Activated CD8-positive, alpha-beta memory T cell treated with anti-CD3 and anti-CD28 coated beads for 1 hour (primary cell): ENCODE measurements at places on chromosomes 4 and X.

GRCh38 chrX:72268597-72269365 is 8.3 kb downstream of the RPS4X start:
- no peak for DNase-seq

DNA sequence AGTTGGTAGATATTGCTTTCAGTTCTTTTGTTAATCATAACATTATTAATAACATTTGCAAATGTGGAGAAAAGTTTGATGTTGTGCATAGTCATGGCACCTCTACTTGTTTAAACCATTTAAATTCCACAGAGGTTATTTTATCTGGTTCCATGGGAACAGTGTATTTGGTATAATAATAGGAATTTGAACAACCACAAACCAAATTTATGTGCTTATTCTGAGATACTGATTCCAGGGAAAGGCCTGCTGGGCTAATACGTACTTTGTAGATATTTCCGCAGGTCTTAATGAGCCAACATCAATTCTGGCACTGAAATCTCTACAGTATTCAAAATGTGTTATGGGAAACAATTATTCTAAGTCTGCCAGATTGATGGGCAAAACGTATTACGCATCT is 319.0 kb downstream of the DKK2 start:
- no peak for DNase-seq

DNA sequence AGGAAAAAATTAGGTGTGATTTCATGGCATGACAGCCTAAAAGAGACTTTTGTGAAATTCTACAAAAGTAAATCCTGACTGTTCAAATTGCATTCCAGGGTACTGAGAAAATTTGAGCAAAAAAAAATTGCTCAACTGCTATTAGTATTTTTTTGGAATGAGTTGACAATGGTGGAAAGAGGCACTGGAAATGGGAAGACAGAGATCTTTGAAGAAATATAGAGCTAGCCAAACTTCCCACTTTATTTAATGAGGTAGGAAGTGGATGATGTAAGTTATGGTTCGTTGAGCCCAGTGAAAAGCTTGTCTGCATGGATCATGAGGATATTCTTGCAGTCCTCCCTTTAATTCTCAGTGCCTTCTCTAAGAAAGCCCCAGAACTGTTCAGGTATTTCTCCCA is 183.8 kb downstream of the PTTG2 start:
- no peak for DNase-seq

DNA sequence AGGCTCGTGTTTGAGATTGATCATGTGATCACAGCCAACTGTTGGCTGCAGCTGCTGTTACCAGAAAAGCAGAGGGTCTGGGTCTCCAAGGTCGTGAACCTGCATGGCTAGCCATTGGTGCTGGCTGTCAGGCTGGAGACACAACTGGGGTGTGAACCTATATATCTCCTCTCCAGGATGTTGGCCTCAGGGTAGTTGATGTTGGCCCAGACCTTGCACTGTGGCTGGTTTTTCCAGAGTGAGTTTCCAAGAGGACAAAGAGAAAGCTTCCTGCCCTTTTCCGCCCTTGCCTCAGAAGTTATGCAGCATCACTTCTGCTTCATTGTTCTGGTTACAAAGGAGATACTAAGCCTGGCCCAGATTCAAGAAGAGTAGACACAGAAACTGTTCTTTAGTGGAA is 607.8 kb upstream of the HS3ST1 start:
- no peak for DNase-seq

DNA sequence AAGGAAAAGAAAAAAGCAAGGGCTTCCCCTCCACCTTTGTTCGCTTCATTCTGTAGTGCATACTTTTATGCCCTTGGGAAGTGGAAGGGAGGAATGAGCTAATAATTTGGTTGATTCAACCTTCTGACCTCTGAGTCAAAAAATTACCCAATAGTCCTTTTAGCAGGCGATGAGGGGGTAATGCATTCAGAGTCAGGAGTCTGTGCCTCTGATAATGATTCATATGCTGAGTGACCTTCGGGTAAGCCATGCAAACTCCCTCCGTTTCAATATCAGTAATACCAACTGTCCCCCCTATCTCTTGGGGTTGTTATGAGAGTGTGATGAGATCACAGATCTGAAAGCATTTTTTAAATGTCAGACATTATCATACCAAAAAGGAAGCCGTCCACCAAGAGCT is 41.6 kb upstream of the ACSL4 start:
- DNase-seq: no peak

DNA sequence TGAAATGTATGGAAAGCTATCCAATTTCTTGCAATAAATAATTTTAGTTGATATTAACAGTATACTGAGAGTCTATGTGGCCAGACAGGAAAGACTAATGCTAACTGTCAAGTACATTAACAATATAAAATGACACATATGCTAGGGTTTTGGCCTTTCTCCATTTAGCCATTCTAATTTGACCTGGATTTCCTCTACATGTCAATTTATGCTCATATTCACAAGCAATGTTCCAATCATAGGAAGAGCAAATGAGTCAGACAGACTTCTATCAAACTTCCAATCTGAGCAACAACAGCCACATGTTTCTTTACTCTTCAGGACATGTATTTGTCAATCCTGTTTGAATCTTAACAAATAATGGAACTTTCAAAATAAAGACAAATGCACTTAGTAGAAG is 53.6 kb downstream of the CORIN start:
- no peak for DNase-seq

- DNase-seq: no peak
Measured at GRCh38 chr4:94695384-94695783, 62.4 kb upstream of the BMPR1B start.

DNA sequence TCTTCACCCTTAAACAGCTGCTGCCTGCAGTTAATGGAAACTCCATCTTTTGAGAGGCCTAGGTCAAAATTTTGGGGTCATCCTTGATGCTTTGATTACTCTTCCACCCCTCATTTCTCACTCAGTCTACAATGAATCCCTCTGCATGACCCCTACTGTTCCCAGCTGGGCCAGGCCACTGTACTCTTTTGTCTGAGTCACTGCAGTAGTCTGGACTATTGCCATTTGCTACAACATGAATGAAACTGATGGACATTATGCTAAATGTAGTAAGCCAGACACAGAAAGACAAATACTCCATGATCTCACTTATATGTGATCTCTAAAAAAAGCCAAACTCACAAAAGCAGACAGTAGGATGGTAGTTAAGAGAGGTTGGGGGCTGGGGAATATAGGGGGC is 28.3 kb downstream of the STK32B start:
- DNase-seq: no peak

DNA sequence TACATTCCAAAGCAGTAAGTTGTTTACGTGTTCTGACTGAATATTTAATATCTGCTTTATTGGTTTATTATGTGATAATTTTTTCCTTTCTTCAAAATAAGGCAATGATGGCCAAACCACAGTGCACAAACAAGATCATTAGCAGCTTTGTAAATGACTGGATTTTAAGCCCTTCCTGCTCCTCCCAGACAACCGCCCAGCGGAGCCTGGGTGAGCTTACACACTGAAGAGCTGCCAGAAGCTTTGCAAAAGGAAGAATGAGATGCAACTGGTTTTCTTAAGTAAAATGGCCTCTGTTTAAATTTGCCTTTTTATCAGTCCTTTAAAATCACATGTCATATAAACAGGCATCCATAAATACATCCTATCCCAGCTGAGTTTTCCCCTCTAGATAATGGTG is 52.2 kb downstream of the SPARCL1 start:
- DNase-seq: no peak

DNA sequence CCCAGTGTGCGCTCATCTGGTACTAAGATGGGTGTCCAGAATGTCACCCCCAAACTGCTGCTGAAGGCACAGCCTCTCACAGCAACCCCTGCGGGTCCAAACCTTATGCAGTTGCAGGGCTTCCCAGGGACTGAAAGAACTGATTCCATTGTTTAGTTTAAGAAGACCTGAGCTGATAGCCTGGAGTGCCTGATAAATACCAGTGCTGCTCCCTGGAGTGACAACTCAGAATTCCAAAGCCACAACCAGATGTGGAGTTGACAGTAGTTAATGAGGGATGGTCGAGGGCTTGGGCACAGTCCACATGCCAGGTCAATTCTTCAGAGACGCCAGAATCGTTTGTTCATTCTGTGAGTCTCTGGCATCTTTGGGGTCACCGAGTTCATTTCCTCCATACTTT is 71.2 kb downstream of the LNX1 start:
- DNase-seq: no peak

DNA sequence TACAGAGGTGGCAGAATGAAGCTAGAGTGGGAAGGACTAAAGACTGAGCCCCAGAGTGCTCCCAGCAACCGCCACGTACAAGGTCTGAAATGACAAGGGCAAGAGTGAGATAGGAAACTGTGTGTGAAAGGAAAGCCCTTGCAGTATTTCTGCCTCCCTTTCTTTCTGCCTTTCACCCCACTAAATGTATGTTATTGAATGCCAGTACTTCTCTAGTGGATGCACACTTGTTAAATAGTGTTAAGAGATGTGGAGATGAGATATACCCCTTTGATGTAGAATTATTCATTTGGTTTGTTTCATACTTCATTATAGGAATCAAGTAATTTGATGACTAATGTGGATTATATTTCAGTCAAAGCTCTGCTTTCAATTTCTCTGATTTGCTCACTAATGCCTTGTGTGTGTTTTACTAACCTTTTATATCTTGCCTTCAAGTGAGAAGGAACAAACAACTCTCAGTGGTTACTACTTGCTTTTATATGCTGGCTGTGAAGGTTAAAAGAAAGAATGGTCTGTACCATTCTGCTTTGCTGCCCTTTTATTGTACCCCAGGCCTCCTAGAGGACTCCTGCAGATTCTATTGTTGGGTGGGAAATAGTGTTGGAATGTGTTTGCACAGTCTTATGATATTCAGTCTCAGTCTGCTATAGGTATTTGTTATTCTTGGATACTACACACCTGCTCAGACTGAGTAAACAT is 8.0 kb upstream of the ANXA3 start:
- DNase-seq: no peak

DNA sequence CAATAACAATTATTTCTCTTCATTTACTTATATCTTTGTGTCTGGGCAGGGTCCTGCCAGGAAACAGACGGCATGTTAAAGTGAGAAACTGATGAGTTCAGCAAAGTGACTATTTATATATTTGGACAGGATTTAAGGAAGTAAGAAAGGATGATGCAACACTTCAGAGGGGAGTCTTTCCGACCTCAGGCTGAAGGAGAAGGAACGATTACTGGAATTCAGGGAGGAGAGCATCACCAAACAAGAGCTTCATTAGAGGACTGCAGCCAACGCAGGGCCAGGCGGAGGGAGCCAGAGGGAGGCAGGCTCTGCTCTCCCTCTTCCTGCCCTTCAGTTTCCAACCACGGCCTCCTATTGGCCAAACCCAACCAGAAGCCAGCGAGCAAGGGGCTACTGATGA is 1.5 kb upstream of the TLR7 start:
- DNase-seq: no peak

DNA sequence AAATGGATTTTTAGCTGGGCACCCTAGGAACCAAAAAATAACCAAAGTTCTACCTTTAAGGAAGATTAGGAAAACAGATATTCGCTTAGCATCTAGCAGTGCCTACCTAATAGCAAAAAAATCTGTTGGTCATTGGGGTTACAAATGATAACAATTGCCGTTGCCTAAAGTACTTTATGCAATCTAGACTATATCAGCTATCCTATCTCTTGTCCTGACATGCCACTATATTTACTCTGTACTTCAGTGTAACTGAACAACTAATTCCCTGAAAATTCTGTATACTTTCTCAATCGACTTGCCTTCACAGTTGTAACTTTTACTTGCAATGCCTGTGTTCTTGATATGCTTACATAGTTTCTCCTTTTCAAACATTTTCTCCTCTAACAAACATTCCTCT is 282.9 kb upstream of the PCDH7 start:
- DNase-seq: no peak

DNA sequence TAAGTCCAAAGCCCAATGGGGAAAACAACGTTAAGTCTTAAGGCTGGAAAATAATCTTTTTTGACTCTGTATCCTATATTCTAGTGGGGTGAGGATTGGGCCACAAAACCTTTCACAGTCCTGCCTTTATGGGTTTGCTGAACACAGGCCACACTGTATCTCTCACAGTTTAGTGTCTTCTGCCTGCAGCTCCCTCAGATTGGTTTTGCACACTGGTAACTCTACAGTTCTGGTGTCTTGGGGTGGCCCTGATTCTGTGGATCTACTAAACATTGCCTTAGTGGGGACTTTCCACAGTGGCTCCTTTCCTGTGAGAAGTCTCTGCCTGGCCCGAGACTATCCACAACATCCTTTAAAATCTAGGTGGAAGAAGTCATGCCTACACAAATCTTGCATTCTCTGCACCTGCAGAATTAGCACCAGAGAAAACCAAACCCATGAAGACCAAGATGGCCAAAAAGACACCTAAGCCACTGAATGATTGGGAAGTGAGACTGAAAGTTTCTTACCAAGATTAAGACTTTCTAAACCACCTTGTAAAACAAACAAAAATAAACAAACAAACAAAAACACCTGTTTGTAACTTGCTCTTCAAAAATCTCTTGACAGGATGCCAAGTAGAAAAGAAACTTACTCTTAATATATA is 150.4 kb upstream of the PCDH10 start:
- DNase-seq: no peak

DNA sequence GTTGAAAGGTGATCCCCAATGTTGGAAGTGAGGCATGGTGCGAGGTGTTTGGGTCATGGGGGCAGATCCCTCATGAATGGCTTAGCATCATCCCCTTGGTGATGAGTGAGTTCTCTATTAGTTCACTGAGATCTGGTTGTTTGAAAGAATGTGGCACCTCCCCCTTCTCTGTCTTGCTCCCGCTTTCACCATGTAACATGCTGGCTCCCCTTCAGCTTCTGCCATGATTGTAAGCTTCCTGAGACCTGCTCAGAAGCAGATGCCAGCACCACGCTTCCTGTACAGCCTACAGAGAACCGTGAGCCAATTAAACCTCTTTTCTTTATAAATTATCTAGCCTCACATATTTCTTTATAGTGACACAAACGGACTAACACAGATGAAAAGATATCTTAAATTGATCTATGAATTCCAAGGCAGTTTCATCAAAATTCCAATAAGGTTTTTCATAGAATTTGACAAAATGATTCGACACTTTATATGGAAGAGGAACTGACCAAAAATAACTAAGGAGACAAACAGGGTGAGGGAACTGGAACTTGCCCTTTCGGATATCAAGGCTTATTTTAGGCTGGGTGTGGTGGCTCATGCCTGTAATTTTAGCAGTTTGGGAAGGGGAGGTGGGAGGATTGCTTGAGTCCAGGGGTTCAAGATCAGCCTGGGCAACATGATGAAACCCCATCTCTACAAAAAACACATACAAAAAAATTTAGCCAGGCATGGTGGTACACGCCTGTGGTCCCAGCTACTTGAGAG is 56.9 kb upstream of the OGT start:
- no peak for DNase-seq

DNA sequence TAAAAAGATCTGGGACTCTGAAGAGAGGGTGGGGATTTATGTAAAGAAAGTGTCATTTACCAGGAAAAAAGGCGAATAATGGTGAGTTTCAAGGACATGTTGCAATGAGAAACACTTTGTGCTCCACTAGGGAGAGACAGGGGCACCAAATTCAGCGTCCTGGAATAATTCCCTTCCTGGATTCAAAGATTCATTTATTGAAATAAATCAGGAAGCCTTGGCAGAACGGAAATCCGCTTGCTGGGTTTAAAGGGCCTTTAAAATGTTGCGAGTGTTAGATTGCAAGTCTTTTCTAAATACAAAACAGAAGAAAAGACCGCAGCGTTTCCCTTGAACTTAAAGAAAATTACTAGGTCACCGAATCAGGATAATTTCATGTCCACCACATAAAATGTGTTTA is 3.8 kb upstream of the ZIC3 start:
- DNase-seq: no peak

- no peak for DNase-seq
Measured at GRCh38 chrX:10755439-10756334, 135.3 kb upstream of the MID1 start.

GRCh38 chrX:25558137-25558536 is 542.4 kb upstream of the ARX start:
- DNase-seq: no peak
